Activated CD8-positive, alpha-beta T cell treated with anti-CD3 and anti-CD28 coated beads for 36 hours (primary cell): ENCODE measurements at places on chromosomes 13 and 19.

DNA sequence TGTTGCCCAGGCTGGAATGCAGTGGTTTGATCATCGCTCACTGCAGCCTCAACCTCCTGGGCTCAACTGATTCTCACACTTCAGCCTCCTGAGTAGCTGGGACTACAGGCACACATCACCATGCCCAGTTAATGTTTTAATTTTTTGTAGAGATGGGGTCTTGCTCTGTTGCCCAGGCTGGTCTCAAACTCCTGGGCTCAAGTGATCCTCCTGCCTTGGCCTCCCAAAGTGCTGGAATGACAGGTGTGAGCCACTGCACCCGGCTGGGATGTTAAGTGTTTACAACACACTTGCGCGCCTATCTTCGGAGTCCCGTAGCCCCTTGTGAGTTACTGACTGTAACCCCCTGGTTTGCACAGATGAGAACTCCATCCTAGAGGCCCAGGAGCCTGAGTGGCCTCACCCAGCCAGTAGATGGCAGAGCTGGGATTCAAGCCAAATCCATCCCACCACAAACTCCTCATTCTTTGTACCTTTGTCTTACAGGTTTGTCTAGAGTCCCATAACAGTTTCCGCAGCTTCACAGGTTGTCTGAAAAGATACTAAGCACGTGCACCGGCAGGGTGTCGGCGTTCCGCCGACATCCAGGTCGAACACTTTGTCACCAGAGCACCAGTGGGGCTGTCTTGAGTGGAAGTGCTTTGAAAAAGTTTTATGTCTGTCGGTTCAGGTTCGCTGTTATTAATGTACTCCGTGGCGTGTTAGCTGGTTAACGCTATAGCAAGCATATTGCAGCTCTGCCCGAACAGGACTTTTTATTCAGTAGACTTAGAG is 14.7 kb downstream of the MAG start:
- H3K27me3 ChIP-seq: peaks cover 1% of the 10 kb centered on the region
- peak; percentile 46 for DNase-seq

GRCh38 chr13:64992314-64992713 is 2237.8 kb downstream of the PCDH9 start:
- no peak overlapping the region for H3K27ac ChIP-seq
- H3K27me3 ChIP-seq: no peaks in the 10 kb centered on the region
- no peaks in the 10 kb centered on the region for H3K36me3 ChIP-seq

- no peak for DNase-seq
- H3K4me1 ChIP-seq: no peaks in the 10 kb centered on the region
- no peaks in the 10 kb centered on the region for H3K27me3 ChIP-seq
- no peak overlapping the region for H3K4me3 ChIP-seq
- H3K27ac ChIP-seq: no peak overlapping the region
Measured at GRCh38 chr13:47092202-47092601, 195.3 kb upstream of the HTR2A start.

DNA sequence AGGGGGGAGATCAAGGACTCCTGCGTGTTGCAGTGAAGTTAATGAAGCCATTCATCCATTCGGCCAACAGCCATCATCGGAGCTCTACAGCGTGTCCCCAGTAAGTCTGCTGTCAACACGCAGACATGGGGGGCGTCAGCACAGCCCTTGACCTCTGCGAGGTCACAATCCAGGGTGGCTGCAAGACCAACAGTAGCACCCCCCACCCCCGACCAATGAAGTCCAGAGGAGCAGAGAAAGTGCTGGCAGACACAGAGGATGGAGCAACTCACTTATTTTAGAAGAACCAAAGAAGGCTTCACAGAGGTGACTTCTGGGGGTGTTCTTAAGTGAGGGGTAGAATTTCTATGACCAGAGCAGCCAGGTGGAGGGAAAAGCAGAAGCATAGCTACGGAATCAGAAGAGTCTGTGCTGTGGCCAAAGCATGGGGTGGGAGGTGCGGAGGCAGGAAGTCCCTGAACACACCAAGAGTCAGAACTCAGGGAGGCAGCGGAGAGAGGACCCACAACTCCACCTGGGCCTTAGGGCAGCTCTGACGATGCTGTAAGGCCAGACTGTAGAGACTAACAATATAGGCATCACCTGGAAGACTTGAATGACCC is 185.4 kb downstream of the FOXO1 start:
- peaks cover 6% of the 10 kb centered on the region for H3K36me3 ChIP-seq
- peaks cover 59% of the 10 kb centered on the region for H3K4me1 ChIP-seq
- H3K27me3 ChIP-seq: no peaks in the 10 kb centered on the region

- H3K27ac ChIP-seq: no peak overlapping the region
- H3K4me3 ChIP-seq: no peak overlapping the region
- no peaks in the 10 kb centered on the region for H3K36me3 ChIP-seq
- DNase-seq: no peak
Measured at GRCh38 chr13:51252954-51253532, 30.8 kb downstream of the FAM124A start.

DNA sequence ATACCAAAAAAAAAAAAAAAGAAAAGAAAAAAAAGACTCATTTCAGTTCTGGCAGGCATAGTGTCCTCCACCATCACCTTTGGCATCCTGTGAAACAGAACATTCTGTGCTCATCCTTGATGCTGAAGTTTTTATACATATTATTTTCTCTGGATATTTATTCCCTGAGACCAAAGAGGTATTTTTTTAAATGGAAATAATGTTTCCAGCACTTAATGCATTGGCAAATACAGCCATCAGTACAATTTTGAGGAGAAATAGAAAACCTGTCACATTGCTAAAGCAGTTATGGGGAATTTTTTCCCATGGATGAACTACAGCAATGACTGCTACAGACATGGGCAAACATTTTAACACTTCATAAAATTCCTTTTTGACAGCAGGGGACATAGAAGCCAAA is 312.4 kb downstream of the DNAJC15 start:
- DNase-seq: no peak
- H3K36me3 ChIP-seq: no peaks in the 10 kb centered on the region
- H3K4me1 ChIP-seq: no peaks in the 10 kb centered on the region

- no peaks in the 10 kb centered on the region for H3K36me3 ChIP-seq
- H3K27me3 ChIP-seq: no peaks in the 10 kb centered on the region
- DNase-seq: no peak
- no peak overlapping the region for H3K4me3 ChIP-seq
Measured at GRCh38 chr19:4984106-4984380, 15.1 kb downstream of the KDM4B start.

- DNase-seq: no peak
- H3K4me3 ChIP-seq: no peak overlapping the region
- H3K27me3 ChIP-seq: peaks cover 4% of the 10 kb centered on the region
- H3K36me3 ChIP-seq: no peaks in the 10 kb centered on the region
Measured at GRCh38 chr13:50463719-50464118, 379.8 kb downstream of the DLEU7 start.

GRCh38 chr13:93529961-93530360 is 303.4 kb downstream of the GPC6 start:
- no peaks in the 10 kb centered on the region for H3K4me1 ChIP-seq
- no peak overlapping the region for H3K27ac ChIP-seq
- no peak overlapping the region for H3K4me3 ChIP-seq
- no peak for DNase-seq

- no peak overlapping the region for H3K4me3 ChIP-seq
- H3K27ac ChIP-seq: no peak overlapping the region
- no peaks in the 10 kb centered on the region for H3K36me3 ChIP-seq
- H3K27me3 ChIP-seq: no peaks in the 10 kb centered on the region
- DNase-seq: no peak
Measured at GRCh38 chr13:63117710-63118109, 1702.1 kb upstream of the PCDH20 start.

- H3K4me1 ChIP-seq: no peaks in the 10 kb centered on the region
- no peaks in the 10 kb centered on the region for H3K36me3 ChIP-seq
- DNase-seq: no peak
- peaks cover 3% of the 10 kb centered on the region for H3K27me3 ChIP-seq
- no peak overlapping the region for H3K4me3 ChIP-seq
Measured at GRCh38 chr13:108827646-108828045, 198.2 kb downstream of the MYO16 start.

- H3K27ac ChIP-seq: no peak overlapping the region
- no peaks in the 10 kb centered on the region for H3K4me1 ChIP-seq
- H3K4me3 ChIP-seq: no peak overlapping the region
Measured at GRCh38 chr13:109963384-109963783, 177.0 kb upstream of the IRS2 start.

GRCh38 chr19:55641426-55642152 is 787 bp downstream of the ZNF580 start:
- H3K27ac ChIP-seq: peak overlapping the region; percentile 89
- peak overlapping the region; percentile 82 for H3K4me3 ChIP-seq
- H3K36me3 ChIP-seq: peaks cover 49% of the 10 kb centered on the region
- peaks cover 51% of the 10 kb centered on the region for H3K4me1 ChIP-seq

DNA sequence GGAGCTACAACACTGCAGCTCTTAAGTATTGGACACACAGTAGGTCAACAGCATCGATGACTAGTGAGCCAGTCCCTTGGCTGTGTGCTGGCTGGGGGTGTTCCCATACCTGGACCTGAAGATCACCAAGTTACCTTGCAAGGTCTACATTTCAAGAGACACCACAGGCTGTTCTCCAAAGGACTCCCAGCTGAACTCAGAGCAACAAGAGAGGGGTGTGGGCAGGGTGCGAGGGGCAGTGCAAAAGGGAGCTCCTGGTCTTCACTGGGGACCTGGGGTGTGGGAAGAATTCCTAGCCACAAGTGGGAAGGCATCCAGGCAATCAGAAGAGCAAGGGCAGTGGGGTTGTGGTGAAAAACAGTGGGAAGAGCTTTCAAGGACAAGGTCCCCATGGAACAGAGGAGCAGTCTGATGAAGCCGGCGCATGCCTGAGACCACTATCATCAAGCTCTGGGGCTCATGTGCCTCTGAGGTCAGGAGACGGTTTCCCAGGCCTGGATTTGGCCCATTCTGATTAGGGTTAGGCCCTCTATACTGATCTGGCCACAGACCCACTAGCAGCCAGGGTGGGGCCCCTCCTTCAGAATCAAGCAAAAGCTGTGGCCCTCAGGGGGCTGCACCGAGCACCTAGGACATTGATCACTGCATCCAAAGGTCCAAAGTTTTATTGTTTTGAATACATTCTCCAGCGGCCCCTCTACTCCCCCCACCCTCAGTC is 4.7 kb upstream of the GSK3A start:
- no peak overlapping the region for H3K4me3 ChIP-seq
- peak overlapping the region; percentile 71 for H3K27ac ChIP-seq
- peaks cover 40% of the 10 kb centered on the region for H3K4me1 ChIP-seq

DNA sequence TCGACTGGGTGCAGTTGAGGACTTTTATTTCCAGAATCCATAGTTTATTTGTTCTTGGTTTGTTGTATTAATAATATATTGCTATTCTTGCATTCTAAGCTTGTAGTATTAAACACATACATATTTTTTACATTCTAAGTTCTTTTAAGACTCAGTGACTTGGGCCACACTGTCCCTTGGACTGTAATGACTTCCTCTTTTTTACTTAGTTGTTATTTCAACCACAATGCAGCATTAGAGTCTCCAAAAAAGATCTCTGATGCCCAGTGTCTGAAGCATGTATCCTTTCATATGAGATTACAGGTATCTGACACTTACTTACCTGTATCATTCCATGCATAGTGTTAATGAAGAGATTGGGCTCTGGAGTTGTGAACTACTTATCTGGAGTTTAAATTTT is 864.9 kb upstream of the PCDH20 start:
- H3K4me3 ChIP-seq: no peak overlapping the region
- H3K27ac ChIP-seq: no peak overlapping the region
- no peaks in the 10 kb centered on the region for H3K27me3 ChIP-seq
- H3K4me1 ChIP-seq: no peaks in the 10 kb centered on the region
- no peaks in the 10 kb centered on the region for H3K36me3 ChIP-seq

- no peak overlapping the region for H3K27ac ChIP-seq
- peaks cover under 1% of the 10 kb centered on the region for H3K4me1 ChIP-seq
- H3K36me3 ChIP-seq: peaks cover 15% of the 10 kb centered on the region
- H3K27me3 ChIP-seq: no peaks in the 10 kb centered on the region
- no peak for DNase-seq
Measured at GRCh38 chr19:5148794-5149190, 179.9 kb downstream of the KDM4B start.

GRCh38 chr13:41579881-41580280 is 122.5 kb downstream of the RGCC start:
- H3K27me3 ChIP-seq: no peaks in the 10 kb centered on the region
- no peak for DNase-seq
- H3K36me3 ChIP-seq: peaks cover 27% of the 10 kb centered on the region
- H3K4me1 ChIP-seq: peaks cover 13% of the 10 kb centered on the region
- H3K4me3 ChIP-seq: no peak overlapping the region

DNA sequence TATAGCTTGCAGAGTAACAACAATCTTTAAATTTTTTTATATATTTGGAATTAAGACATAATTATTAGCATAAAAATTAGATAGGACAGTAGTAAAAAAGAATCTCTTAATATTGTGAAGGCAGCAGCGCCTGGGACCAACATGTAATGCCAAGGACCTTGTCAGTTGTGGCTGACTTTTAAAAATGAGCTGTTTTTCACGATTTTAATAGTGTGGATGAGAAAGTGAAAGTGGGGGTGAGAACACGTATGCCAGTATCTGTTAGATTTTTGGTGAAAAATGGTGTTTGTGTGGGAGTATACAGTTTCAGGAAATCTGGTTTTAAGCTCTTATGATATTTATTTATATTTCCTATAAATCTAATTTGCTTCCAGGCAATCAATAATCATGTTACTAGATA is 125.2 kb downstream of the LMO7 start:
- peak; percentile 43 for DNase-seq
- H3K27me3 ChIP-seq: no peaks in the 10 kb centered on the region
- H3K36me3 ChIP-seq: peaks cover 18% of the 10 kb centered on the region
- peak overlapping the region; percentile 59 for H3K4me3 ChIP-seq
- peaks cover 73% of the 10 kb centered on the region for H3K4me1 ChIP-seq

DNA sequence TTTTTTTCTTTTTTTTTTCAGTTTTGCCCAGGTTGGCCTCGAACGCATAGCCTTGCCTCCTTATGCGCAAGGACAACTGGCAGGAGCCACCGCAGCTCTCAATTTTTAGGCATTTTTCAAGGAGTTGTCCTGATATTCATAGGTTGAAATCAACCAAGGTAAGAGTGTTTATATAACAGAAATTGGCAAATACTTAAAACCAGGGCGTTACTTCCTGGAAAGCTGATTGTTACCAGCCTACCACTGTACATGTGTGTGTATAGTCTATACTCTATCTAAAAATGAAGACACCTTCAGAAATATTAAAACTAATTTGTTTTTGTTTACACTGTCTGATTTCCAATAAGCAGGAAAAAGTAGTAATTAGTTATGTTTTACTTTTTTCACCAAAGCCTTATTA is 39.2 kb downstream of the GPC6 start:
- H3K36me3 ChIP-seq: no peaks in the 10 kb centered on the region
- H3K27me3 ChIP-seq: peaks cover 2% of the 10 kb centered on the region
- no peak overlapping the region for H3K27ac ChIP-seq

DNA sequence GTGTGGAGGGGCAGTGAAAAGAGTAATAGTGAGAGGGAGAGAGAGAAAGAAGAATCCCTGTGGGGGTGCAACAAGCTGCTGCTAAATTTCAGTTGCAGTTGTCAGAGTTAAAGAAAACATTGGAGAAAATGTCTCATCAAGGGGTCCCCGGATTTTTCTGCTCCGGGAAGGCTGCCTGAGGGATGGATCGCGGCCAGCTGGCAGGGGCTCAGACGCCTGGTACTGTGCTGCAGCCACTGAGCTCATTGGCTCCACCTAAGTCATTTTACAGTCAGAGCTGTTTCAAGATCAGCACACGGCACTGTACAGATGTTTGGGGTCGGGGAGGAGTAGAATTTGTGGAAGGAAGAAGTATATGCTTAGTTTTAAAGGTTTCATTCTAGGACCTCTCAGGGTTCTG is 106.2 kb downstream of the SHISA2 start:
- no peak overlapping the region for H3K4me3 ChIP-seq
- H3K4me1 ChIP-seq: peaks cover 5% of the 10 kb centered on the region
- DNase-seq: no peak
